ENCODE measurements at places on chromosomes 16 and 17.

- DNase-seq: no peak
Observed at GRCh38 chr17:3276126-3276525, 22.0 kb downstream of the OR3A1 start.

DNA sequence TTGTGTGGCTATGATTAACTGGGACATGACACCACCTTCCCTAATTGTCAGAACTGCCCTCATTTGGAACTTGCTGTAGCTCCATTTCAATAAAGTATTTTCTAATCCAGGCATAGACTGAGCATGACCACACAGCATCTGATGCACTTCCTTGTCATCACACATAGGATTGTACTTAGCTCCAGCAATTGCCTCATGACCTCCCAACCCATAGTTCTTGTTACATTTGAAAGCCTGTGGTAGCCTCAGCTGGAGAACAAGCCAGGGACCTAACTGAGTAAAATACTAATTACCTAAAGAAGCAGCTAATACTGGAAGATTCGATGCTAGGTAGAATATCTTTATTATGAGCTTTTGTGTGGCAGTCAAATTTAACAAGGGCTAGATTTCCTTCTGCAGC lies 187.3 kb upstream of the KIF2B start:
- DNase-seq: no peak

DNA sequence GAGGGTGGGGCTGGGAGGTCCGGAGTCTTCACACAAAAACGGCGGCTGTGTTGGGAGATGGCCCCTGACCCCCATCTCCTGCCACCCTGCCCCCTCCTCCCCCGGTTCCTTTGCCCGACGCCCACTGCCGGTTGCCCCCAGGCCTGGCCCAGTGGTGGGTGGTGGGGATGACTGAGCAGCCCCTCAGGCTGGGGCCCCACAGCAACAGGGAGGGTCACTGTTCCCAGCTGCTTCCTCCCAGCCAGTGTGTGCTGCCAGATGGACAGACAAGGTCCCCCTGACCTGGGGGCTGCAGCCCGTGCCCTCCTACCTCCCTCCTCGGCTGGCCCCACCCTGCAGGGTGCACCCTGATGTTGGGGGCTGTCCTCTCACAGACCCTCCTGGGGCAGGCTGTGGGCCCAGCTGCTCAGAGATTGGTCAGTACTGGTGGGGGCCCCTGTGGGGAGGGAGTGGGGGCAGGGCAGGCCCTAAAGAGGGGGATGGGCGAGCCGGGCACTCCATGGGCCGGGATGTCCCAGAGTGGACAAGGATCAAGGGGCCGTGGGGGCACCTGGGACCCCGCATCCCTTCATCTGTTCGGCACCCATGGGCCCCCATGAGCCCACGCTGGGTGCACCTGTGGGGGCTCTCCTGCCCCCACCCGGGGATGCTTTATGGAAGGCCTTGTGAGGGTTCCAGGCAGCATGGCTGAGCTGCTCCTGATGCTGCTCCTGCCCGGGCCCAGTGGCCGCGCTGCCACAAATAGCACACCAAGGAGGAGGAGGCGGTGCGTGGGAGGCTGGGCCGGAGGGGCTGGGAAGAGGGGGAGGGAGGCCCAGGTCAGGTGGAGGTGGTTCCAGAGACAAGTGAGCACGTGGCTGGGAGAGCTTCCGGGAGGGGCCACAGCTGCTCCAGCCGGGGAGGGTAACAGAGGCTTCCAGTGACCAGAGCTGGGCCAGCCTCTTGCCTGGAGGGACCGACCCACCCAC lies 5.1 kb downstream of the C1QTNF8 start:
- no peak for DNase-seq

- DNase-seq: no peak
Observed at GRCh38 chr17:37170881-37171425, 204.8 kb upstream of the C17orf78 start.

GRCh38 chr17:5958850-5959249 lies 111.3 kb upstream of the WSCD1 start:
- DNase-seq: no peak

GRCh38 chr16:31079342-31079944 lies 5.2 kb downstream of the ZNF646 start:
- DNase-seq: no peak

DNA sequence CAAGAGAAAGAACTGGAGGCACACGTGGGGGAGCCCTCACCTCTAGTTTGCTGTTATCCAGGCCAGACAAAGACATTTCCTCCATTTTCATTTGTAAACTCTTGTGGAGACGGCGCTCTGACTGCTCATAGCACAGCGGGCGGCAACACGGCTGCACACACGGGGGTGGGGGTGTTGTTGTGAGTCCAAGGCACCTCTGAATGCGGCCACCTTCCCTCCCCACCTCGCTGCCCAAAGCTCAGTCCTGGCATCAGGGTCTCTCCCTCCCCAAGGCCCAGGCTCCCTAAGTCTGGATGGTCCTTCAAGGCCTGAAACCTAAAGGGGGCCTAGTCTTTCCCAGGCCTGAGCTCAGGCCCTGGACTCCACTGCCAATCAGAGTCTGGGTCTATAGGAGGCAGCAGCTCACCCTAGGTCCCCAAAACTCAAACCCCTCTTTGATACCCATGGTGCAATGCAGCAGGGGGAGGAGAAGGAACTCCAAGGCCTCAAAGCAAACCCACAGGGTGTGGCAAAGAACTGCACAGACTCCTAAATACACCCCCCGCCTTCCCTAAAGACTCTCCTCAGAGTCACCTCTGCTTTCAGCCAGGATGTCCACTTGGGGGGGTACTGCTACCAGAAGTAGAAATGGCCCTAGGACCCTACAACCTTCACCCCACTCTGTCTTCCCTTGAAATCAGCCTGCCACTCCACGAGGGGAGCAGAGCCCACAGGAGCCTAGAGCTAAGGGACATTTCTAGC lies 1.5 kb downstream of the ATXN7L3 start:
- DNase-seq: peak; percentile 76

GRCh38 chr16:23149267-23149992 lies at the start of gene USP31:
Gene USP31 (minus strand): TSS chr16:23149452. CDS start chr16:23149270, 182 bp downstream.
- DNase-seq: peak; percentile 93

GRCh38 chr17:77884019-77884418 lies 74.5 kb upstream of the TNRC6C start:
- DNase-seq: no peak

- peak; percentile 70 for DNase-seq
Observed at GRCh38 chr17:66715745-66716156, 119.2 kb upstream of the CACNG5 start.
